ENCODE measurements at places on chromosomes 3 and 15.
A peak's percentile ranks its signal among the peaks of the same experiment; 100 is the strongest.

DNA sequence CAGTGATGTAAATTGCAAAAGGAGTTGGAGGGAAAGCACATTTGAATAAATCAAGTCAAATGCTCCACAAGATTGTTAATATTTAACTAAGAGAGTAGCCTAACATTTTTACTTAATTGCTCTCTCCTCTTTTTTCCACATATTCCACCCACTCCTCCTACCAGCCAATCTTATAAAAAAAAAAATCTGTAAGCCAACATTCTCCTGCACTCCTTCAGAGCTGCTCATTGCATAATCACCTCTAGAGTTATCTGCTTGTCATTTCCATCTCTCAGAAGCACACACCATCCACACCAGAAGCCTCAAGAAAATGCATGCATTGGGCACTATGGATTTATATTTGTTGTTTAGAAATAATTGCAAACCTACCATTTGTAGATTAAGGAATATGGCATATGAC is 64.1 kb downstream of the CADPS start:
- H3K27me3 ChIP-seq, result no peaks in the 10 kb centered on the region
- no peak overlapping the region for H3K4me3 ChIP-seq
- no peak overlapping the region for H3K27ac ChIP-seq

GRCh38 chr3:185678027-185678426 is 91.9 kb downstream of the SENP2 start:
- no peak overlapping the region for H3K4me3 ChIP-seq
- no peak overlapping the region for H3K27ac ChIP-seq
- no peaks in the 10 kb centered on the region for H3K4me1 ChIP-seq

- H3K36me3 ChIP-seq, result no peaks in the 10 kb centered on the region
- no peaks in the 10 kb centered on the region for H3K4me1 ChIP-seq
- H3K27ac ChIP-seq, result no peak overlapping the region
These were observed 20.3 kb downstream of the FBLN2 start for GRCh38 chr3:13569201-13569600.

- no peak overlapping the region for H3K4me3 ChIP-seq
- H3K27me3 ChIP-seq, result no peaks in the 10 kb centered on the region
- peaks cover 4% of the 10 kb centered on the region for H3K36me3 ChIP-seq
- peak overlapping the region; percentile 85 for H3K27ac ChIP-seq
- peaks cover 32% of the 10 kb centered on the region for H3K4me1 ChIP-seq
These were observed 35.2 kb downstream of the DNASE1L3 start for GRCh38 chr3:58175437-58176184.

DNA sequence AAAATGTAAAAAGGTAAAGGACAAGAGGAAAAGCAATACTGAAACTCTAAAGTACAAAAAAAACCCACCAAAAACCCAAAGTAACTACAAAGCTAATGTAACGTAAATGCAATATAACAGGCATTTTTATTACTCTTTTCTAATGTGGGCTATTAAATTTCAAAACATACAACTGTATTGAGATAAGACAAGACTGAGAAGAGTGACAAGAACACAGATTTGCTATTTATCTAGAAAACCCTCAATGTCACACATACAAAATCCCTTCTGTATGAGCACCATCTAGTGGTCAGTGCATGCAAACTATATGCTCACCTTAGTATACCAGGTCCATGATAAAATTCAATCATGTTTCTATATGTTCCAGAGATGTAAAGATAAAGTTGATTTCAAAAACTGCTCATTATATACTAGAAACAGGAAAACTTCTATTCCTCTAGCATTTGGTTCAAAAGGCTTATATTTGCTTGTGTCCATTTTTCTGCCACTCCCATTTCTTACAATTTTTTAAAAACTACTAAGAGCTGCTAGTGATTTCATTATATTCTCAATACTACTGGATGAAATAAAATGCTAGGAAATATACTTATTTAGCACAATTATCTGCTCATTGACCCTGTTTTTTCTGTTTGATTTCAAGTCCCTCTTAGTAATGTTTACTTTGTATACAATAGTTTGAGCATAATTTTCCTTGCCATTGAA is 111.4 kb downstream of the DLG1 start:
- peak; percentile 16 for DNase-seq
- no peak overlapping the region for H3K27ac ChIP-seq
- no peaks in the 10 kb centered on the region for H3K27me3 ChIP-seq
- no peaks in the 10 kb centered on the region for H3K4me1 ChIP-seq
- H3K4me3 ChIP-seq, result no peak overlapping the region
- H3K36me3 ChIP-seq, result no peaks in the 10 kb centered on the region

DNA sequence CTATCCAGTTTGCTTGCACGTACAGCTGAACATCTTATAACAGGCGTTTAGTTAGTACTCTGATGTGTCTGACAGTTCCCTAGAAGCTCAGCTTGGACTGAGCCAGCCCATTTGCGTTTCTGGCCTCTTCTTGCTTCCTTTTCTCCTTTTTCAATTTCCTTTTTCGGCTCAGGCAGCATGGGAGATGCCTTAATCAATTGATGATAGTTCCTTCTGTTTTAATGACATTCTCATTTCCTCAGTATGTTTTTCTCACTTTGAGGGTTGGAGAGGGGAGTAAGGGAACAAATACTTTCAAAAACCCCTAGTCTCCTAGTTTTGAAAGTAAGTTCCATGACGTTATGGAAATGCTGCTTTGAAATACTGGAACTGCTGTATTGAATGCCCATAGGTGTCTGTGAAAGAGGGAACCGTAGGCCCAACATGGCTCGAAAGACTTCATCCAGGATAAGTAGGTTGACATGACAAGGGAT is 18.9 kb downstream of the IL1RAP start:
- H3K4me3 ChIP-seq, result no peak overlapping the region
- no peak overlapping the region for H3K27ac ChIP-seq
- no peaks in the 10 kb centered on the region for H3K4me1 ChIP-seq
- no peak for DNase-seq

DNA sequence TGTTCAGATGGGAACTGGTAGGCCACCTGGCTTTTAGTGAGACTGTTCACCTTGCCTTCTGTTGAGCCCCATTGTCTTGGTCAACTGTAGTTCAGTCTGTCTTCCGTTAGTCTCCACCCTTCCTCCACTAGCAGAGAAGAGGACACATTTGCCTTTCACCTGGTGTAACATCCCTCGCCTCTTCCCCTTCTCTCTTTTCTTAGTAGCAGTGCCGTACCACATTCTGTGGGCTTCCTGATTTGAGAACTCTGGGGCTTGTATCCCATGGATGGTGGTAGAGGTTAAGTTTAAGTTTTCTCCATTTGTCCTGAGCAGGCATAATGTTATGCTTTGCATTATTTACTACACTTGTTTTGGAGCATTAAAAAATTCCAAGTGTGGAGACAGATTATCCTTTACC is 49.3 kb downstream of the RAB7A start:
- H3K27me3 ChIP-seq, result no peaks in the 10 kb centered on the region
- H3K27ac ChIP-seq, result no peak overlapping the region
- H3K4me1 ChIP-seq, result peaks cover 45% of the 10 kb centered on the region
- no peaks in the 10 kb centered on the region for H3K36me3 ChIP-seq
- DNase-seq, result no peak

DNA sequence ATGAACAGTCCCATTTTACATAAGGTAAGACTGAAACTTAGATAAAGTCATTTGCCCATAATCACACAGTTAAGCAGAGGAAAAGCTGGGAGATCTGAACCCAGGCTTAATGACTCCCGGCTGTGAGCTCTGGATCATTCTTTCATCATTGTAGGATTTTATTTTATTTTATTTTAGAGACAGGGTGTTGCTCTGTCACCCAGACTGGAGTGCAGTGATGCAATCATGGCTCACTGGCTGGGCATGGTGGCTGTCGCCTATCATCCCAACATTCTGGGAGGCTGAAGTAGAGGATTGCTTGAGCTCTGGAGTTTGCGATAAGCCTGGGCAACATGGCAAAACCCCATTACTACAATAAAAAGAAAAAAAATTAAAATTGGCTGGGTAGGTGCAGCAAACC is 31.2 kb upstream of the RAF1 start:
- DNase-seq, result no peak
- no peaks in the 10 kb centered on the region for H3K4me1 ChIP-seq
- no peaks in the 10 kb centered on the region for H3K36me3 ChIP-seq
- no peak overlapping the region for H3K27ac ChIP-seq

DNA sequence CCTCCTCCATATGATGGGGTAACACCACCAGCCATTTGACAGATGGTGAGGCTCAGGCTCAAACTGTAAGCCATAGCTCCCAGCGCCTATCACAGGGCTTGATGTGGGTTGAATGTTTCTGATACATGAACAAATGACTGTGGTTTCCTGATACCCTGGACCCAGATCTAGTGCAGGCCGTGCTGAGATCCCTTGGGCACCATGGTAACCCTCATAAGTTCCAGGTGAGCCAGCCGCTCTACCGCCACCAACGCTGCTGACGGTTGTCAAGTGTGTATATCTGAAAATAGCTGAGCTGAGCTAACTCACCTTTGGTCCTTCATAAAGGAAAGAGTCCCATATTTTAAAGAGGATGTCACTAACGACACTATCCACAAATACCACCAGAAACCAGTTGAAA is 74.5 kb downstream of the TBC1D2B start:
- H3K36me3 ChIP-seq, result peaks cover 19% of the 10 kb centered on the region
- no peak overlapping the region for H3K27ac ChIP-seq
- no peaks in the 10 kb centered on the region for H3K27me3 ChIP-seq
- peaks cover 31% of the 10 kb centered on the region for H3K4me1 ChIP-seq
- no peak overlapping the region for H3K4me3 ChIP-seq

DNA sequence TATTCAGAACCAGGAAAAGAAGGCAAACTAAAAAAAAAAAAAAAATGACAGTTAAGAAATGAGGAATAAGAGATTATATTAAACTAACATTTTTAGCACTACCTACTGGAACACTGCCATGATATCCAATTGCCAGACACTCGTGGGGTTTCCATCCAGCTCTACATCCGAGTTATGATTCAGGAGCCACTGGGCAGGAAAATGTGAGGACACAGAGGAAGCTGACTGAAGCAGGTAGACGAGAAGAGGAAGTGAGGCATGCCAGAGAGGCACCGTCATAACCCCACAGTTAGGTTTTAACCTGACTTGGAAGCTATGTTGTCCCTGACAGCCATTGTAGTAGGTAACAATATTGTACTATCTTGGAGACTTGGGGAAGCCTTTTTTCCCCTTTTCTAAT is 495.0 kb downstream of the NLGN1 start:
- H3K4me1 ChIP-seq, result no peaks in the 10 kb centered on the region
- no peak overlapping the region for H3K27ac ChIP-seq
- H3K4me3 ChIP-seq, result no peak overlapping the region
- no peaks in the 10 kb centered on the region for H3K36me3 ChIP-seq
- DNase-seq, result no peak
- H3K27me3 ChIP-seq, result no peaks in the 10 kb centered on the region

DNA sequence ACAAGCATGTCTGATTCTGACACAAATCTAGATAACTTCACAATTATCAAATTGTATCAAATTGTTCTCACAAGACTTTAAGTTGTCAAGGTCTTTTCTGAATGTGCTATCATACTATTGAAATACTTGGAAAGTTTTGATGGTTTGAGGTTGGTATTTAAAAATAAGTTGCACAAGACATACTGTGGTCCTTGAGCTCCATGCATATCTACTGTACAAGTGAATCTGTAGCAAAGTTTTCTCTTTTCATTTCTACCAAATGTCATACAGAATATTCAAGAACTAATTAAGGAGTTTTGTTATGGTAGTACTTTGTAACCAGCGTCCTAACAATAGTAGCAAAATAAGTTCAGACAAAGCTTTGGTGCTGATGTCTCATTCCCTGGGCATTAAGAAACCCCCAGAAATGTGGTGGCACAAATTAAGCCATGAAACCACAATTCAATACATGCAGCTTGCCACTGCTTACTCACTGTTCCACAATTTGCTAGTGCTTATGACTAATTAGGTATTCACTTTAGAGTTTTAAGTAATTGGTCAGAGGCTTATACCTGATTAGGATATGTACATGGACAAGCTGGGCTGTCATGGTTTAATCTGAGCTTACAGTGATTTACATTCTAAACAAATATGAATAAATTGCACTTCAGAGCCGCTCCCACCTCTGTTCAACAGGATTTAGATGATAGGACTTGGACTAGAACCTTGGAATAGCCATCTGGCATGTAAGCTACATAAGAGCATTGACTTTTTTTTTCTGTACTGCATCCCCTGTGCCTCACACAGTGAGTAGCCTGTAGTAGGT is 8.8 kb downstream of the TBC1D23 start:
- no peak overlapping the region for H3K27ac ChIP-seq
- H3K36me3 ChIP-seq, result no peaks in the 10 kb centered on the region
- H3K27me3 ChIP-seq, result no peaks in the 10 kb centered on the region
- DNase-seq, result no peak

Data from thyroid gland (tissue), 4 donors.